Retina (tissue), 1 donor: ENCODE measurements at places on chromosomes 11 and 22.

- no peak for DNase-seq
Measured at GRCh38 chr11:74980634-74981033, 8.1 kb upstream of the NEU3 start.

DNA sequence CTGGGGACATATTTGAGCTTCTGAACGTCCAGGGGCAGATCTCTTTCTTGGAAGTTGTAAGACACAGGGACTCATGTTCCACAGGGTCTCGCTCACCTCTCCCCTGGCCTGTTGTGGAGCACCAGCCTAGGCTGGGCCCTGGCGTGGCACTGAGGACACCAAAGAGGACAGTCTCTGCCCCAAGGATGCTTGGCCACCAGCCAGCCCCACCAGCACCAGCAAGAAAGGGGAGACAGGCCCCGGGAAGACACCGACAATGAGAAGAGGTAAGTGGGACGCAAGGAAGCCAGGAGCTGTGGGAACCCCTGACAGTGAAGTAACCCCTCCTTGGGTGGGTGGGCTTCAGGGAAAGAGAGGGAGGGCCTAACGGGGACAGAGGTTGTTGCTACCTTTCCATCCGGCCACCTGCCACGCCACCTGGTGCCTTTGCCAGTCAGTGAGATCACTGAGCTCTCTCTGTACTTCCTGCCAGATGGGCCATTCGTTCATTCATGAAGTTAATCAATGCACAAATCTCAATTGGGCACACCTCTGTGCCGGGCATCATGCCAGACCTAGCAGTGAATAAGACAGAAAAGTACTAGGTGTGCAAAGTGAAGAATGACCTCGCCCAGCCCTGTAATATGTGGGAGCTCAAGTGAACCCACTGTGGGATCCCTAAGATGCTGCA, 11.1 kb downstream of the APOL5 start:
- DNase-seq = no peak

DNA sequence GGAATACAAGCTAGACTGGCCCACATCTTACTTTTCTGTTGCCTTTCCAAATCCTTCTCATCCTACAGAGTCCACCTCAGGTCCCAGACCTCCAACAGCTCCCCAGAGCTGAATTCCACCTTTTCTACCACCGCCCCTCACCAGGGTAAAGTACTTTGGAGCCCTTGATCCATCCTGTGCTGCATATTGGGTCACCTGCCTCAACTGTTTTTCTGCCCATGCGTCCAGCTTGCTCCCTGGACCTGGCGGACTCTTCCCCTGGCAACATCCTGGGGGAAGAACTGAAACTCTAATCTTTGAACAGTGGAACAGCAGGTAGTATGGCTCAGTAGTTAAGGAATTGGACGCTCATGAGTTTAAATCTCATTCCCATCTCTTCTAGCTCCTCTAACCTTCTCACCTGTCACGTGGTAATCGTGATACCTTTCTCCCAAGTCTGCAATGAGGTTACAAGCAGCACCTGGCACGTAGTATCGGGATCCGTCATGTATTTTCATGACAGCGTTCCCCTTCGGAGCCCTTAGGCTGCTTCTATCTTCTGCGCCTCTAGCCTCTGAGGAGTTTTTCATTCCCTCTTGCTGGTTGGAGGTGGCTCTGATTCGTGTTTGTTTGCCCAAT, 98.1 kb downstream of the CEP164 start:
- no peak for DNase-seq

DNA sequence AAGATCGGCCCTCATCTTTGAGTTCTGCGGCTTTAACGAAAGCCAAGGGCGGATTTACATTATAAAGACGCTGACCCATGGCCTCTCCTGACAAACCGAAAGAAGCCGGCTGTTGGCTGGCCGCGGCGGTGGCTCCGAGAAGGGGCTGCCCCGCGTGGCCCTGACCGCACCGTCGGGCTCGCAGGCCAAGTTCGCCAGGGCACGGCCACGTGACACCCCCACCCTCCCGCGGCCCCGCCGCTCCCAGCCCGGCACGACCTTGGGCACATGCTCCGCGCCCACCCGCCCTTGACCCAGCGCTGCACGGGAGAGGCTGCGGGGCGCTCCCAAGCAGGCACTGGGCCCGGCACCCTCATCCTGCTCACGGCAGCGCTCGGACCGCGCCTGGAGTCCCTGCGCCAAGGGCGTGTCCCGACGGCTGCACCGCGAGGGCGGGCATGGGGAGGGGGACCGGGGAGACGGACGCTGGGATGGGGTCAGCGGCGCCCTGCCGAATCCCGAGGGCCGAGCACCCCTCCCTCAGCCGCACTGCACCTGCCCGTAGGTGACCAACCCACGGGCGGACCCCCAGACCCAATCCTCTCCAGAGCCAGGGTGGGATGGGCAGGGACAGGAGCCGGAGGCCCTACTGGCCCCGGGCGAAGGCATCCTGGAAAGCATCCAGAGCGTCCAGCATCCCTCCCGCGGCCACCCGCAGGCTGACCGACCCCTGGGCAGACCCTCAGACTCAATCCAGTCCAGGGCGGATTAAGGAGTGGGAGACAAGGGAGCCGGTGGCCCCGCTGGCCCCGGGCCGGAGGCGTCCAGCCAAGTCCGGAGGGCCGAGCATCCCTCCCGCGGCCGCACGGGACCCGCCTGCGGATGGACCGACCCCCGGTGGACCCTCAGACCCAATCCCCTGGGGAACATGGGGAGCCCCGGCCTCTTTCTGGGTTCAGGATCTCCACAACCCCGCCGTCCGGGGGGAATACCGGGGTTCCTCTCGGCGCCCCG, 759 bp downstream of the CPT1A start:
- DNase-seq = peak; percentile 58

- DNase-seq = no peak
Measured at GRCh38 chr11:69300120-69301060, 6.4 kb downstream of the MYEOV start.

DNA sequence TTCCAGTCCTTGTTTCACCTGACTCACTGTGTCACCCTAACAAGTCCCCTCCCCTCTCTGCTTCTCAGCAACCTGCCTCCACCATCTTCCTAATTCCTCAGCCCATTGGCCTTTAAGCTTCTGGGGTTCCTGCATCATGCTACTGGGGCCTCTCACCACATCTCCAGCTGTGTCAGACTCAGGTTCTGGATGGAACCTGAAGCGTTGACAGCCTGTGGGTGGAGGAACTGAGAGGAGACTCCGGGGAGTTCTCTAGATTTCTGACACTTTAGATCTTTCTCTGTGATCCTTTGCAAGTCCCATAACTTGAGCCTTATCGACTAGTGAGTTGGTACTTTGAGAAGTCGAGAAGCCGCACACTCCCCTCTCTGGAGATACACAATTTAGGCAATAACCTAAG, 11.6 kb upstream of the SLC5A1 start:
- no peak for DNase-seq

DNA sequence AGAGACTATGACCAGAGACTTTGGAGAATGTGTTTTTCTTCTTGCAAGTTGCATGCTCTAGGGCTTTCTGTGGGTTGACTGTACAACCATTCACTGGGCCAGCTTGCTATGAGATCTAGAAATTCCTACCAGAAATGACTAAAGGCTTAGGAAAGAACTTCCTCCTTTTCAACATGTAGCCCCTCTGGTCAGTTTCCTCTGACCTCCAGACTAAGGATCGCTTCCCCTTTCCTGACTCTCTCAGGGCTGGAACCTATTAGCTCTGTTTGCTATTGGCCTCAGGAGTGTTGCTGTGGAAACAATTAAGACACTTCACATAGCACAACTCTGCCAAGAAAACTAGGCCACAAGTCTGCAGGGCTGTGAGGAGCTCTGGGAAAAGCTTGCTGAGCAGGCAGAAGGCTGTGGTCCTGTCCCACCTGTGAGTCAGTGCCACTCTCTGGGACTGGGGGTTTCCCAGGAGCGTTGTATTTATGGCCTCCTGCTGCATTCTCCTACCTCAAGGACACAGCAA, 10.7 kb downstream of the CRY2 start:
- peak; percentile 66 for DNase-seq

DNA sequence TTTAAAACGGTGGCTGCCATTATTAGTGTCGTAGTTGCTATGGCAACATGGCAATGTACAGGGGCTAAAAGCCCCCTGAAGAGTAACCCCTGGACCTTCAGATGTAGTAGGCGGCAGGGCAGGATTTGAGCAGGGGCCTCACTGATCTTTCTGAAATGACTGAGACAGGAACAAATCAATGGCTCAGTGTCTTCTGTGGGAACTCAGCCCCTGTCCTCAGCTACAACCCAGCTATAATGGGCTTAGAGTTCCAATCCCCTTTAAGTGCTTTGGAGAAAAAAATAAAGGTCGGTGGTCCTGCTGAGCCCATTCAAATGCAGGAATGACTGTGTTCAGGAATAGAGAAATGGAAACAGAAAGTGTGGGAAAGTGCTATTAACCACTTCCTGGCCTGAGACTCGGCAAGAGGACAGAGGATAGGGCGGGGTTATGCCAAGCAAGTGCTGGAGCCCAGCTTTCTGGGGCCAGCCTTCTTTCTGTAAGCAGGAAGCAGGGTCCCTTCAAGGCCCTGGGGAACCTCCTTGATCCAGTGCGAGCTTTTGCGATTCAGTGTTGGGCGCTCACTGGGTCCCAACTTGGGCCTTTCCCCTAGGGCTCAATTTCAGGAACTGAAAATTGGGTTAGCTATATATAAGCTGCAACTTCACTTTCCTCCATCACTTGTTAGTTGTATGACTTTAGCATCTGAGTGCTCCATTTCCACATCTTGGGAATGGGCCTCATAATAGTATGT, 6.1 kb upstream of the CD82 start:
- no peak for DNase-seq

- DNase-seq = no peak
Measured at GRCh38 chr11:32259641-32260081, 168.8 kb downstream of the RCN1 start.

GRCh38 chr22:39090426-39091064, 6.5 kb upstream of the APOBEC3H start:
- no peak for DNase-seq

DNA sequence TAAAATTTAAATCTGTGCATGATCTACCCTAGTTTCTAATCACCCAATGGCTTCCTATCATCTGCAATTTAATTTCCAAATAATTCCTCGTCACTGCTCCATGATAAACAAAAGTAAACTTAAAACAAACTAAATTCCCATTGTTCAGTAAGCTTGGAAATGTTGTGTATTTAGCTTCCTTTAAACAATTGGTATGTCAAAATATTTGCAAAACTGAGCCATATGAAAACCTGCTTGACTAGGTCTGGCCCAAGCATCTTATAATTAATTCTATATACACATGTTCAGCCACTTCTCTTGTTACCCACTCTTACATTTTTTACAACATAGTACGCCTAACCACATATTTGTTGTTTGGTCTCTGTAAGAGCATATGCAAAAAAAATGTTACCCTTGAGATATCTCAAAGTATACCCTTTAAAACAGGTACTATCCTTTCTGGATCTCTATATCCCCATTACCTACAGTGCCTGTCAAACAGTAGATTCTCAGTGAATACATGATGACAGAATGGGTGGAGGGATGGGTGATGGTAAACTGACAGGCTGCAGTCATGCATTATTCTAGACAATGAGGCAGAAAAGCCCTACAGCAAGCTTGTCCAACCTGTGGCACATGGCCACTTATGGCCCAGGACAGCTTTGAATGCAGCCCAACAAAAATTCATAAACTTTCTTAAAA, 1277.9 kb upstream of the TENM4 start:
- no peak for DNase-seq

GRCh38 chr11:129737831-129738230, 77.8 kb upstream of the TMEM45B start:
- no peak for DNase-seq

- DNase-seq = peak; percentile 47
Measured at GRCh38 chr11:122359081-122359571, 243.1 kb upstream of the BLID start.

DNA sequence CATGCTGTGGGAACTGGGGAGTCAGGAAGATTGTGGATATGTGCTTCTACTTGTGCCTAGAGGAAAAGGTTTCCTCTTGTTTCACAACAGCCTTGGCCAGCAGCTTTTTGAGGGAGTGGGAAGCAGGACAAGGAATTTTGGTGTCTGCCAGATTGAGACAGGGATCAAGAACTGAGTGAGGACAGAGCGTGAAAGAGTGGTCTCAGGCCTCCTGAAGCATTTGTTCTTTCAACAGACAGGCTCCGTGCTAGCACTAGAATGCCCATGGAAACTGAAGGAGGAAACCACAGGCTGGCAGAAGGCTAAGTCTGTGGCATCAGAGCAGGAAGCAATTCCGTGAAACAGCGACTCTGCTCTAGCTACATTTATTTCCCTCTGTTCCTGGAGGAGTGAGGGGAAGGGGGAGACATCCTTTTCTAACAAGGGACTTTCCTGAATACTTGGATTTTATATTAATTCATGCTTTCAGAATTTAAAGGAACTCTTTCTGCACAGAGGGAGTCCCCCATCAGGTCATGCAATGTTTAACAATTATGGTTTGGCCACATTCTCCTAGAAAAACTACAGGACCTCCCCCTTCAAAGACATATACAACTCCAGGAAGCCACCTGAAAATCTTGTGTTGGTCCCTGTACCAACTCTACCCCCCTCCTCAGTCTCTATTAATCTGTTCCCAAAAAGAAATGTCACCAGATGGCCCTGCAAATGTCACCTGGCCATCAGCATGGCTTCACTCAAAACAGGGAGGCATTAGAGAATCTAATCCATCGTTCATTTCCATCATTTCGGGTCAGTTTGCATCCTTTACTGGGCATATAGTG, 96.1 kb downstream of the SYT9 start:
- DNase-seq = no peak

DNA sequence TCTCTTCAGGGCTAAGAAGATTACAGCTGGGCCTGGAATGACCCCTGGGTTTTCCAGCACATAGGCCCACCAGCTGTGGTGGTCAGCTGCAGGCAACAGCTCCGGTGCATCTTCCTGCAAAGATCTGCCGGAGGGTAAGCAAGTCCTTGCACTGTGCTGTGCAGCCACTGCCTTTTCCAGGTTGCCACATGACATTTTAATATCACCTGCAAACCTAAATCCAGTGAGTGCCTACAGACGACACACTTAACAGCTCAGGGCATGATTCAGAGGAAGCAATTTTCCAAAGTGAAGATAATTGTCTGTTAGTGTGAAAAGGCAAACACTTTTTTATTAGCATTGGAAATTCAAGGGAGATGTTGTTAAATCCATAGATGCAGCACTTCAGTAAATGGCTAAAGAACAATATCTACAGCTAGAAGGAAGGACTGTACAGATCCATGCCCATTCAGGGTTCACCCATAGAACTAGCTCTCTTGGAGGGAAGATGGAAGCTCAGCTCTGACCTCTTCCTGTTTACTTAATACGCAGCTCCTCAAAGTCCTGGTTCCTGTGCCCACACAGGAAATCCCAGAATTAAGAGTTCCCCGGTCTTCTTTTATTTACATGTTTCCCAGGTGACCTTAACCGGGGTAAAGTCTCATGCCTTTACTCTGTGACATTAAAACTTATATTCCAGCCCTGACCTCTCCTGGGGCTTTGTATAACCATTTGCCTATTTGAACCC, 13.3 kb upstream of the NRIP3 start:
- no peak for DNase-seq

GRCh38 chr11:20374741-20375300, 11.3 kb downstream of the HTATIP2 start:
- DNase-seq = no peak

DNA sequence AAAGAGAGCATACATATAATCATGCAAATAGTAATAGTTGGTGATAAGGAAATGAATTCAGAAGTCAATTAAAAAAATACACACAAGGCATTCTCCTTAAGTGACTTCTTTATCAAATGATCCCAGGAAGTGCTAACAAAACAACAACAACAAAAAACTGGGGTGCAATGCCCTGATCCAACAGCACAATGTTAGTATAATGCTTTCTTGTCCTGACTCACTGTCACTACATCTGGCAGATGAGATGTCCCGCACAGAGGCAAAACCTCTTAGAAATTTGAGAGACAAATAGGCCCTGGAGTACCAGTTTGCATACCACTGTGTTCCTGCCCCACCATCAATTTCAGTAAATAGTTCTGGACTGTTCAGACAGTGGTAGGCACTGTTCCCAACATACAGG, 11.0 kb upstream of the AMBRA1 start:
- DNase-seq = no peak
